ENCODE measurements at places on chromosomes 3 and 15. TPM values are rescaled to one million over a fixed set of nuclear protein-coding genes. Genes with fewer than 3 reads are reported as not detected.

ALDH1A3 gene
- total RNA-seq = 12.6 TPM

CPEB1 gene
- total RNA-seq = 2.3 TPM

KLHL25 gene
- 3.4 TPM for total RNA-seq

DNA sequence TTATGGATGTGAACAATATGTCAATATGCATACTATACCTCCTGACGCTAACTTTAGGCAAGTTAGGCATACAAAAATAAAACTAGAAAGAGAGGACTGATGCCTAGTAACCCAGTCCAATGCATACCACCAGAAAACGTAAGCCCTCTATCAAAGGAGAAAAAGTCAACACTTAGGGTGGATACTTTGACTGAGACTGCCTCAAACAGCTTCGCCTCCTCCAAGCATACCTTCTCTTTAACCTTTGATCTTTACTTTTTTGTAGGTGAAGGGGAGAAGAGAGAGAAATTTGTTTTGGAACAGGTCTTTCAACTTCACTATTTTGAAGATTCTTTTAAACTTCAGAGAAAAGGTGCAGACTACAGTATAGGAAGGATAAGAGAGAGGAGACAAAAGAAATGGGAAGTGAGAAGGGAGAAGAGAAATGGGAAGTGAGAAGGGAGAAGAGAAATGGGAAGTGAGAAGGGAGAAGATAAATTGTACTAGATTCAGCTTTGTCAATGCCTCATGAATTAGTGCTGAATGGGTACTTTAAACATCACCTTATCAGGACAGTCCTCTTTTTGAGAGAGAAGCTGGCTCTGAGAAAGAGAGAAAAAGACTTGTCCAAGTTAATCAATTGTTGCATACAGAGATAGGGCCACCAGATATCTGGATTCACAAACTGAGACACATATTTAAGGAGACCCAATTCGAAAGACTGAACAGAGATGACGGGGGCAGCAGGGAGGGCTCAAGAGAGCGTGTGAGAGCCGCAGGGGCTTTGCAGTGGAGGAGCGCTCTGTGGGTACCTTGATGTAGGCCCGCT lies 1.0 kb downstream of the P3H2 start:
- H3K4me1 ChIP-seq = peaks cover 21% of the 10 kb centered on the region
- no peaks in the 10 kb centered on the region for H3K36me3 ChIP-seq
- H3K4me3 ChIP-seq = peak overlapping the region; percentile 75
- DNase-seq = no peak

DNA sequence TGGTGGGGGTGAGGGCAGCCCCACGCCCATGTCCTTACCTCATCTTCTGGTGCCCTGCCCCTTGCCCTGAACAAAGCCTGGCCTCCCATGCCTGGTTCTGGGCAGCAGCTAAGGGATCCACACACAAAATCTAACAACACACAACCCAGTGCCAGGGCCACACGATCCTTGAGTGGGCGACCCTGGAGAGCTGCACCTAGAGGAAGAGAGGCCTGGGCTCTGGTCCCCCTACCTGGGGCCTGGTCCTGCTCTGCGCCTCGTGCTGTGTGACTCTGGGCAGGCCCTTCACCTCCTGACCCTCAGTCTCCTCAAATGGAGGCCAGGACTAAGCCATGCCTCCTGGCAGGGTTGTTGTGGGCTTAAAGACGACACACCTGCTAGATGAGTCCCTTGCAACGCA lies 20.0 kb upstream of the C3orf22 start:
- no peaks in the 10 kb centered on the region for H3K36me3 ChIP-seq
- no peaks in the 10 kb centered on the region for H3K27me3 ChIP-seq
- no peak for DNase-seq
- no peak overlapping the region for H3K4me3 ChIP-seq
- H3K4me1 ChIP-seq = no peaks in the 10 kb centered on the region
- no peak overlapping the region for H3K27ac ChIP-seq

EAF1 gene
- total RNA-seq = 30.6 TPM

- no peak overlapping the region for H3K4me3 ChIP-seq
- no peaks in the 10 kb centered on the region for H3K36me3 ChIP-seq
- no peak overlapping the region for H3K27ac ChIP-seq
Measured at GRCh38 chr3:136070334-136070733, 104.8 kb downstream of the PPP2R3A start.

- no peak for DNase-seq
- H3K27me3 ChIP-seq = no peaks in the 10 kb centered on the region
- no peak overlapping the region for H3K27ac ChIP-seq
- H3K4me3 ChIP-seq = no peak overlapping the region
- H3K4me1 ChIP-seq = no peaks in the 10 kb centered on the region
Measured at GRCh38 chr3:17656264-17656663, 86.2 kb downstream of the TBC1D5 start.

SUSD5 gene
- total RNA-seq = not detected

DNA sequence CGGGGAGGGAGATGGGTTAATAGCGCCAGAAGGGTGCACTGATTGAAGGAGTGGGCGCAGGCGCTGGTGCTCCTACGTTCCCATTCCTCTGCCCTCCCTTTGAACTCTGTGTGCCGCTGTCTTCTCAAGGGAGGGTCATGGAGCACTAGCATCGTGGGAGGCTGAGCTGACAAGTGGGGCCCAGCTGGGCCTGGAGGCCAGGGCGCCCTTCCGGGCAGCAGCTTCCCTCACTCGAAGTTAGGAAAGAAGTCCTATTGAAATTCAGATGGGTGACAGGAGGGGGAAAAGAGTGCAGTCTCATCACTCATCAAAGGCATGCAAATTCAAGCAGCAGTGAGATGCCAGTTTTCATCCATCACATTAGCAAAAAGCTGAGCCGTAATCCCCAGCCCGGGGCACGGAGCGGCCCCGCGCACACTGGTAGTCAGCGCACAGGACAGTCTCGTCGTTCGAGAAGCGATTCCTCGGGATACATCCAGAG lies 128.2 kb downstream of the LRRK1 start:
- H3K27me3 ChIP-seq = no peaks in the 10 kb centered on the region
- DNase-seq = no peak
- no peak overlapping the region for H3K27ac ChIP-seq

- no peak for DNase-seq
- H3K4me3 ChIP-seq = no peak overlapping the region
- H3K36me3 ChIP-seq = no peaks in the 10 kb centered on the region
- H3K4me1 ChIP-seq = no peaks in the 10 kb centered on the region
Measured at GRCh38 chr15:66238318-66238717, 15.2 kb downstream of the MEGF11 start.

- peaks cover 28% of the 10 kb centered on the region for H3K4me1 ChIP-seq
- no peaks in the 10 kb centered on the region for H3K36me3 ChIP-seq
- no peak overlapping the region for H3K27ac ChIP-seq
Measured at GRCh38 chr15:98746375-98747155, 98.2 kb downstream of the IGF1R start.

All from upper lobe of left lung (tissue), 6 donors.